NCI-H1048 (cell line): ENCODE measurements at places on chromosomes 13 and 19.

GRCh38 chr13:44573071-44573470 is 3.1 kb downstream of the TSC22D1 start:
- no peak for DNase-seq

DNA sequence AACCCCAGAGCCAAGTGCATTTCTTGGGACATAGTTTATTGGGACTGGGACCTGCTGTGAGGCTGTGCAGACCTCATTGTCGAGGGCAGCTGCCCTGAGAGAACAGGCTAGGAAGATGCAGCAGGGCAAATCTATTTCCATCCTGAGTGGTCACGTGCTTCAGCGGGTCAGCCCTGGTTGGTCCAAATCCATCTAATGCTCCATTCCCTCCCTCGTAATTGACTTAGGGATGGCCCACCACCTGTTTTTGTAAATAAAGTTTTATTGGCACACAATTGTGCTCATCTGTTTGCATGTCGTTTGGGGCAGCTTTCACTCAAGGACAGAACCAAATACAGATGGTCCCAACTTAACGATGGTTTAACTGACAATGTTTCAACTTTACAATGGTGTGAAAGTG is 75.5 kb upstream of the ADGRE5 start:
- no peak for DNase-seq

DNA sequence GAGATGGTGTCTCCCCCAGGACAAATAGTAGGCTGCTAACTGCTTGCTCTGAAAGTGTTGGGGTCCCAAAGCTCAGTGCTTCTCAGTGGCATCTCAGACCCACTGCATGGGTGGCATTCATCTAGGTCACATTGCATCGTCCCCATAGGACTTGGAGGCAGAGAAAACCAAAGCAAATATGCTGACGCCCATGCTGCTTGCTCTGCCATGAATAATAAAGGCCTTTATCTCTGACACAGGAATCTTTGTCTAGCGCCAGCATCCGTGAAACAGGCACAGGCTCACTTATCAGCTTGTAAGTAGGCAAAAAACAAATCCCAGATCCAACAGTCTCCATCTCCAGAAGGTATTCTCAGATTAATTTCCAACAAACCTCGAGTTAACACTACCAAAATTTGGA is 18.9 kb upstream of the IPO5 start:
- no peak for DNase-seq

DNA sequence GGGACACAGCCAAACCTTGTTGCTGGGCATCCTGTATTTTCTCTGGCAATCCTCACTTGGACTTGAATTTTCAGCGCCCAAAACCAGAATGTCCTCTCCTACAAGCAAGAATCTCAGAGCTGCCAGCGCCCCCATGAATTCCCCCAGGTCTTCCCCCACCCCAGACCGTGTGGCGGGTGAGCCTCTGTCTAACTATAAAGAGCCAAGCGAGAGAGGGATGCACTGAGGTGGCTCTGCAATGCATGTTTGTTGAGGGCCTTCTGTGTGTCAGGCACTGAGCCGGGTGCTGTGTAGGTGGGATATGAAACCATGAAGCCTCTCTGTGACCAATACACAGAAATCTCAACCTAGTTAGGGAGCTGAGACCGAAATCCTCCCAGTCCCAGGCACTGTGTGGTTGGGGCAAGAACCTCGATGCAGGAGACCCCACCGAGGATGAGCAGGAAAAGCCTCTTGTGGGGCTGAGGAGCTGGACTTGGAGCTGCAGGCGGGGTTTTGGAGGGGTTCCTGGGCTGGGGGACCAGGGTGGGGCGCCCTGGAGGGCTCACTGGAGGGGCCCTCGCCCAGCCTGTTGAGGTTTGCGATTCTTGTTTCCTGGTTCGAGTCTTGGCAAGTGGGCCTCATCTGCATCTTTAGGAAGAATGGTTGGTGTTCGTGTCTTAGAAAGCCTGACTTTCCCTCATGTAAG is 12.4 kb upstream of the PROZ start:
- DNase-seq, result no peak

DNA sequence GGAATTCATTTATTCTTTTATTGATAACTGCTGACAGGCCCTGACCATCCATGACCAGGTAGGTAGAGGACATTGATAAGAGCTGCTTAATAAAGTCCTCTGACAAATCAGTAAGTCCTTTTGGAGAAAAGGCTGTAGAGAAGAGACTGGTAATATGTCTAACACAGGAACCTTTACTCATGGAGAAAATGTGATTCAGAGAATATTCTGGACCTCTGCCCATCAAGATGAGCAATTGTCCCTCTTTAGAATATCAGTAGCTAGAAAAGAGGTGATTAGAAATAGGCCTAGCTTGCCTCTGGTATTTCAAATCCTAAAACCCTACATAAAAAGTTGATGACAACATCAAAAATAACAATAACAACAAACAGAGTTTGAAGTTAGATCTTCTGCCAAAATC is 642.3 kb downstream of the TBC1D4 start:
- DNase-seq, result no peak

- DNase-seq, result no peak
These were observed 652.3 kb upstream of the ARGLU1 start for GRCh38 chr13:107220245-107220644.

GRCh38 chr19:6778386-6778785 is 5.9 kb downstream of the VAV1 start:
- DNase-seq, result no peak

- DNase-seq, result no peak
These were observed 46.8 kb downstream of the C13orf46 start for GRCh38 chr13:113926951-113927660.

DNA sequence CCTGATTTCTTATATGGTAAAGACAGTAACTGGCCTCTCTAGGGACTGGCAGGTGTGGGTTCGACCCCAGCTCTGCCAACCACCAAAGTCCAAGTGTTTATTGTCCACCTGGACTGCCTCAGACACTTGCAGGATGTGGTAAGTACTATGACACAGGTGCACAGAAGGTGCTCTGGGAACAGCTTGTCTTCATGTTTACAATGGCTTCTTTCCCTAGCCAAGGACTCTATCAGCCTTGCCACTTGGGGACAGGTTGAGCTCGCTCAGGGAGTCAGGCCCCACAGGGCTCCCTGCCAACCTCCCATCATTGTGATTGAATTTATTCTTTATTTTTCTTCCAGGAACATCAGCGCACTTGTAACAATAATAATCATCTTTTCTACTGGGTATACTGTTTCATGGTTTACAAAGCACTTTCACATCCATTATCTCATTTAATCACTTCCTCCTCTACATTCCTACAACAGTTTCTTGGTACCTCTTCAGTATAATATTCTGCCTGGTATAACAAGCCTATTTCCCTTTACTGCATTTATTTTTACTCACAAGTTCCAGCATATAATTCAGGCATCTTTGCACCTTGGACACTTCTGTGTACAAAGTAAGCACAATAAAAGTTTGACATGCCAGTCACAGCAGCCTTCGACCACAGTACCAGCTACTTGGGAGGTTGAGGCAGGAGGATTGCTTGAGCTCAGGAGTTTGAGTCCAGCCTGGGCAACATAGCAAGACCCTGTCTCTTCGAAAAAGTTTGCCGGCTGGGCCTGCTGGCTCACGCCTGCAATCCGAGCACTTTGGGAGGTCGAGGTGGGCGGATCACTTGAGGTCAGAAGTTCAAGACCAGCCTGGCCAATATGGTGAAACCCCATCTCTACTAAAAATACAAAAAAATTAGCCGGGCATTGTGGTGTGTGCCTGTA is 24.2 kb upstream of the GATAD2A start:
- DNase-seq, result no peak

DNA sequence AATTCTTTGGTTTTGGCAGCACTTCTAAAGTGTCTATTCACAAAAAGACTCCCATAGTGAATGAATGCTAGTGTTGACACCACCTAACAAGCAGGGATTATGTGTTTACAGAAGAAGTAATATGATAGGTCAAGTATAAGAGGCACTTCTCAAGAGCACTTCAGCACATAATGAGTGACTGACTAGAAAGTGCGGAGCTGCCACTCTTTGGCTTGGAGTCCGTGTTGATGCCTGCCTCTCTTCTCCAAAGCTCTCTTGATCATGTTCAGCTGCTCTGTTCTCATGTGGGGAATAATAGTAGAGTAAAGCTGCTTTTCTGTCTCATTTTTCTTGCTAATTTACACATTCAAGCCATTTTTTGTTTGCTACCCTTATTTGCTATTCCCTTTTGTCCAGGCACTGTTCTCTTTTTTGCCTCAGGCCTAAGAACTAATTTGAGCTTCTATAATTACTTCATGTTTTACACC is 22.7 kb upstream of the MAB21L1 start:
- DNase-seq, result no peak

DNA sequence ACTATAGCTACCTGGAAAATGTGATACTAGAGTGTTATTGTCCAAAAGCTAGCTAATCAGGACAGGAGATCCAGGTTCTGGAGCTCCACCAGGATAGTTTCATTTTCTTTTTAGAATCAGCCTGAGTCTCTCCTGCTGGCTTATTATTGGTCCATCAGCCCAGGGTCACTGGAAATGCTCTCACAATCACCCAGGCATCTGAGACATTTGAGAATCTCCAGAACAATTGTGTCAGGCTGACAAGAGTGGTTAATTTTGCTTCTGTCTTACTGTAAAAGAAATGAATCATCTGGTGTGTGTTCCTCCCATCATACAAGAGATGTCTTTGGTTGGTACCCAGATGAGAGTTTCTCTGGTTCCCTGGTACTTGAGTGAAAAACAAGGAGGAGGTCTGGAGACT is 43.6 kb upstream of the ZNF681 start:
- DNase-seq, result no peak

DNA sequence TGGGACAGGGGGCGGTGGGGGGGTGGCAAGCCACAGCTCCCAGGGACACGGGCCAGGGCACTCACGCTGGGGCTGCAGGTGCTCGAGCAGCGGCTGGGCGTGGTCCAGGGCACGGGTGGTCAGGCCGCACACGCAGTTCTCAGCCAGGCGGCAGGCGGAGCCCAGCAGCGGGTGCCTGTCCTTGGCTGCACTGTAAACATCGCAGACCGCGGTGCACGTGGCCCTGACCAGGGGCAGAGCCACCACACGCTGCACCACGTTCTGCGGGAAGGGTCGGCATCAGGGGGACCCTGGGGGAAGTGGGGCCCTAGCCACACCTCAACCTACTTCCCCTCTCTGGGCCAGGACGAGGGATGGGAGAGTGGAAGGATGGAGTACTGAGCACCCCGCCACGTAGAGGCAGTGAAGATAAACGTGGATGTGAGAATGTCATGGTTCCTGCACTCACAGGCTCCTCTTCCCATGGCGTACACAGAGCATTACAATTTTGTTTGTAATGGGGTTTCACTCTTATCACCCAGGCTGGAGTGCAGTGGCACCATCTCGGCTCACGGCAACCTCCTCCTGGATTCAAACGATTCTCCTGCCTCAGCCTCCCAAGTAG is 3.4 kb downstream of the PLIN5 start:
- DNase-seq, result no peak

DNA sequence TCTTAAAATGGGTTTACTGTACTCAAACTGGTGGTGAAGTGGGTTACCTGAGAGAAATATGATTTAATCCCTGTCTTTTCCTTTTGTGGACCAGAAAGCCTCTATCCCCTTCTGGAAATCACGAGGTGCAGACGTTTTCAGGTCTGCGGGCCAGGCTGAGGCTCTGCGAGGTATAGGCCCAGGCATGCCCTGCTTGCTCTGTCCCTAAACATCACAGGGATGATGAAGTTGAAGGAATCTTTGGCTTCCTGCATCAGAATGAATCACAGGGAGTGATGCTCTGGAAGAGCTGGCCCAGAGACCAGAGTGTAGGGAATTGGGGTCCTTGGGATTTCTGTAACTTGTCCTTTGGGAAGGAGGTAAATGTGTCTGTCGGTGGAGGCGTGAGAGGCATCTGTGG is 18.4 kb upstream of the CHST8 start:
- DNase-seq, result no peak

DNA sequence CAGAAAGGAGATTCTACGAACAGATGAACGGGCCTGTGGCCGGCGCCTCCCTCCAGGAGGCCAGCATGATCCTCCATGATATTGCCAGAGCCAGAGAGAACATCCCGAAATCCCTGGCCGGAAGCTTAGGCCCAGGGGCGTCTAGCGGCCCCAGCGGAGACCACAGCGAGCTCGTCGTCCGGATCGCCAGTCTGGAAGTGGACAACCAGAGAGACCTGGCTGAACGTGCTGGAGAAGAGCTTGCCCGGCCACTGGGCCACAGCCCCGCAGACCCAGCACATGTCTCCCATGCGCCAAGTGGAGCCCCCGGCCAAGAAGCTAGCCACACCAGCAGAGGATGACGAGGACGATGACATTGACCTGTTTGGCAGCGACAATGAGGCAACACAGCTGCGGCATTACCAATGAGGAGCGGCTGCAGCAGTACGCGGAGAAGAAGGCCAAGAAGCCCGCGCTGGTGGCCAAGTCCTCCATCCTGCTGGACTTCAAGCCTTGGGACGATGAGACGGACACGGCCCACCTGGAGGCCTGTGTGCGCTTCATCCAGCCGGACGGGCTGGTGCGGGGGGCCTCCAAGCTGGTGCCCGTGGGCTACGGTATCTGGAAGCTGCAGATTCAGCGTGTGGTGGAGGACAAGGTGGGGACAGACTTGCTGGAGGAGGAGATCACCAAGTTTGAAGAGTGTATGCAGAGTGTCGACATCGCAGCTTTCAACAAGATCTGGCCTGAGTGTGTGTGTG is 78.8 kb upstream of the FRY start:
- no peak for DNase-seq

DNA sequence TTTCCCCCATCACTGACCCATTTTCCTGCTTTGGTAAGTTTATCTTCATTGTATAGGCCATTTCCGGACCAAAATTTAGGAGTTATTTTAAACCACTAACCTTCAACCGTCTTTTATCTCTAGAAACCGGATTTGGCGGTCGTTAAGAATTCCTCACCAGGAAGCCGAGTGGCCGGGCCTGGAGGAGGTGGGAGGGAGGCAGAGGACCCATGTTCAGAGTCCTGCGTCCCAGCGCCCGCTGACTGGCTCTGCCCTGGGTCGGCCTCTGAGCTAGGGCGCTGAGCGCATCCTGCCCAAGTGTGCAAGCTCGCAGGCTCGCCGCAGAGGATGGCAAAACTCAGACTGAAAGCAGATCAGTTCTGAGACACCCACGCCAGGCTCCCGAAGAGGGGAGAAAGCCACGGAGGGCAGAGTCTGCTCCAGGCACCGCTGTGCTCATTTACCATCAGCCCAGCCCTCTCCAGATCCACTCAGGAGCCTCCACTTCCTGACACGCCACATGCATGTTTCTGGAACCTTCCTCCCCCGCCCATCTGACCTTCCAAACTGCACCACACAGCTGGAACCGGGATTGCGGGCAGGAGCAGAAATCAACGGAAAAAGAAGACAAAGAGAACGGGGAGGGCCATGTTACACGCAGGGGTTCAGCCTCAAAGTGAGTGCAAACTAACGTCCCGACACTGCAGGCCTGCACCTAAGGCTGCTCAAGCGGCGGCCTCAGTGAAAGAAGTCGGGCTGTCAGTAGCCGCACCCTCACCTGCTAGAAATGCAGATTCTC is 8.3 kb downstream of the COL4A1 start:
- no peak for DNase-seq

- no peak for DNase-seq
These were observed 32.2 kb upstream of the ZNF726 start for GRCh38 chr19:23882493-23882892.

GRCh38 chr13:91369441-91369831 is 21.9 kb downstream of the MIR17HG start:
- DNase-seq, result no peak
